Body of pancreas (tissue), 4 donors: ENCODE measurements at places on chromosomes 4 and X.
A peak's percentile ranks its signal among the peaks of the same experiment; 100 is the strongest.

DNA sequence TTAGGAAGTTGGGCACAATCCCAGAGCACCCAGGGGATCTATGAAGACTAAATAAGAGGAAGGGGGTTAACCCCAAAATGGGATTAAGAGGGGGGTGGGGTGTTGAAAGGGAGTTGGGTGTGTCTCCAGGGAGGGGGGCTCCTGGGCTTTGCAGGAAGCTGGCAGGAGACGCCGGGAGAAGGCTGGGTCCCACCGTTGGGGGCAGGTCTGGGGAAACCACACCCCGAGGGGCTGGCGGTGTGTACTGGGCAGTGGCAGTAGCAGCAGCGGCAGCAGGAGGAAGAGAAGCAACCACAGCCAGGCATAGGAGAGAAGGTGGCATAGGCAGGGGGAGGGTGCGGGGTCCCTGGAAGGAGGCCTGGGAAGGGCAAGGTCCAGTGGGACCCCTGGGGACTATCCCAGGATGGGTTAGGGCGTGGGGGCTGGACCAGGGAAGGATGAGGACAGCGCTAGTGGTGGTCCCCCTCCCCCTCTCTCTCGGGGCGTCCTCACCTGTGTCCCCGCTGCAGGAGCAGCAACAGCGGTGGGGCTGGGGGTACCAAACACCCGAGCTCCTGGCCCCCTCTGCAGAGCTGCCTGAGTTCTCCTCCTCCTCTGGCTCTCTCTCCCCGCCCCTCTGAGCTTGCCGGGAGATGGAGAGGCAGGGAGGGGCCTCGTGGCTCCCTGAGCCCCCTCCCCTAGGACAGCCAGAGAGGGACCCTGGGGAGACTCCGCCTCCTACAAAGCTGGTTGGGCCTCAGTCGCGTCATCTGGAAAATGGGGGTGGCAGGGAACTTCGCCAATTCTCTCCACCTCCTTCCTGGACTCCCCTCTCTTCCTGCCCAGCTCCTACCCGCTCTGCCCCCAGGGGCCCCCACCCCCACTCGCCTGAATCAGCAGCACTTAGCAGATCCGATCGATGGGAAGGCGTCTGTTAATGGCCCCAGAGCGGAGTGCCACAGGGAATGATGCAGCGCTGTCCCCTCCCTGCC, at the start of gene KCND1:
Gene KCND1 (minus strand): TSS at position 596 of the 971 bp plus-strand sequence. CDS start 1,573 bp downstream, outside the sequence.
- H3K27me3 ChIP-seq: no peaks in the 10 kb centered on the region
- H3K4me3 ChIP-seq: no peak within 1 kb of the TSS
- H3K4me1 ChIP-seq: peaks cover 12% of the 10 kb centered on the region
- no peaks in the 10 kb centered on the region for H3K36me3 ChIP-seq
- peak; percentile 35 for DNase-seq
- H3K27ac ChIP-seq: peak within 1 kb of the TSS; percentile 32

GRCh38 chr4:41538017-41538733, at the start of gene LIMCH1:
Gene LIMCH1, plus strand, starts transcription at chr4:41538157. Its CDS starts 67,839 bp downstream, at chr4:41605996.
- H3K4me3 ChIP-seq: no peak within 1 kb of the TSS
- no peaks in the 10 kb centered on the region for H3K36me3 ChIP-seq
- peaks cover 3% of the 10 kb centered on the region for H3K4me1 ChIP-seq
- no peak for DNase-seq
- no peaks in the 10 kb centered on the region for H3K27me3 ChIP-seq
- H3K27ac ChIP-seq: no peak within 1 kb of the TSS

GRCh38 chrX:10090319-10090718, 66.5 kb upstream of the CLCN4 start:
- no peak for DNase-seq
- no peaks in the 10 kb centered on the region for H3K27me3 ChIP-seq
- H3K36me3 ChIP-seq: no peaks in the 10 kb centered on the region
- H3K27ac ChIP-seq: no peak overlapping the region
- peaks cover 14% of the 10 kb centered on the region for H3K4me1 ChIP-seq

DNA sequence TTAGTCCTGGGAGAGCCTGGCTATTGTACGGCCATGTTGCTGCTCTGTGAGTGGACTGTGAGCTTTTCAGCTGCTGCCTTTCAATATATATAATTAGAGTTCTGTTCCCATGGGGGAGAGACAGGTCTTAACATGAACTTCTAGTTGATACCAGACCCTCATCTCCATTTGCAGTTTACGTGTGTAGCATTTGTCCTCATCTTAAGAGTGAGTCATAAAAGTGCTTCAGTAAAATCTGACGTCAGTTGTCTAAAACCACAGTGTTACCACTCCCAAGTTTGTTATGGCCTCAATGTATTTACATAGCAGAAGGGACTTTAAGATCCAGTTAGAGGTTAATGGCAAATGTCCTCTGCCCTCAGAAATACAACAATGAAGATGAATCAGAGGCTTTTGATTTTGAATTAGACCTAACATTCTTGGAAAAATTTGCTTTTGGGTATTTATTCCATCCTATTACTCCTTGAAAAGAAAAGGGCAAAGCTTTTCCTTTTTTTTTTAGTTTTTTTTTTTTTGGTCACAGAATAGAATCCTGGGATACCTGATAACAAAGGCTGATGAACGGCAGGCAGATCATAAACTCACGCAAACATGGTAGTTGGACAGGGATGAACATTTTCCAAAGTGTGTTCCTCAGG, 38.6 kb downstream of the PHOX2B start:
- no peak overlapping the region for H3K4me3 ChIP-seq
- no peaks in the 10 kb centered on the region for H3K4me1 ChIP-seq
- no peak for DNase-seq
- no peaks in the 10 kb centered on the region for H3K27me3 ChIP-seq
